ENCODE measurements at places on chromosomes 4 and X.

- DNase-seq: no peak
Measured at GRCh38 chrX:40471965-40472648, 108.7 kb upstream of the ATP6AP2 start.

GRCh38 chr4:19402581-19403065, 849.1 kb upstream of the SLIT2 start:
- no peak for DNase-seq

DNA sequence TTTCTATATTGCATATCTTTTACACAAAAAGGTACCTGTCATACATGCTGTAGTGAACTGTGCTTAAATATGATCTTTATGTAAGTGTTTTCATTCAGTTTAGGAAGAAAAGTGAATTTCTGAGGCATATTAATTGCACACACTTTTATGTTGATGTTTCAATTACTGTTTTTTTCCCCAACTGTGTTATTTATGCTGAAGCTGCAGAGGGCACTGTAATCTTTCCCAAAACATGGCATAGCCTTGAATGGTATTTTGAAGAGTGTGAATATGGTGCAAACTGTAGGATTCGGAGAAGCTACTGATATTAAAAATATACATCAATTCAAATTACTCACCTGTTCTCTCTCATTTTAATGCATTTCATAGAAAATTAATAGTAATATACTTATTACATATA, 6.0 kb upstream of the CENPE start:
- DNase-seq: no peak

DNA sequence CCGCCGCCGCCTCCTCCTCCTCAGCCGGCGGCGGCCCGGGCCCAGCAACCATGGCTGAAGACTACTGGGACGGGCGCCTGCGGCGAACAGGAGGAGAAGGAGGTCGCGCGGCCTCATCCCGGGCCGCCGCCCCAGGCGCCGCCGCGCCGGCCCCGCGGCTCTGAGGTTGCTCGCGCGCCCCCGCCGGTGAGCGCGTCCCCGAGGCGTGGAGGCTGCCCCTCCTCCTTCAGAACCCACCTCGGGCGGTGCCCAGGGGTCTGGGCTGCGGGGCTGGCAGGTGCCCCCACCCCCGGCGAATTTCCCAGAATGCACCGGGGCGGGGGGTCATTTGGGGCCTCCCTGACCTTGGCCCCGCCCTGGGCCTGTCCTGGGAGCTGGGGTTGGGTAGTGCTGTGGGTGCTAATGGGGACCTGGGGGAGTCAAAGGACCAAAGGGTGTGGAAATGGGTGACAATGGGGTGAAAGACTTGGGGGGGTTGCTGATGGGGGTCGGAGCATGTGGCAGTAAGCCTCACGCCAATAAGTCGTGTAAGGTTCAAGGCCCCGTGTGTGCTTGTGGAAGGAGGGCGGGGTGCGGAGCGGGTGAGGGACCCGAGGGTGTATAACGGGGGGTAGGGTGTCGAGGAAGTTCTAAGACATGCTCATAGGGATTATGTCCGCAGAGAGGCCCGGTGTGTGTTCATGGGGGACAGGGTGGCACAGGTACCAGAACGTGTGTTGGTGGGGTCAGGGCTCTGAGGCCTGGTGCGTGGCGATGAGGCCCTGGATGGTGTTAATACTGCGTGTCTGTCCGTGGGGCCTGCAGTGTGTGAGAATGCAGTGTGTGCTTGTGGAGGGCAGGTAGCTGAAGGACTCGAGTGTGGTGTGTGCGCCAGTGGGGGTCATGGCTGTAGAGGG, 687 bp downstream of the CDK16 start:
- DNase-seq: peak; percentile 1

DNA sequence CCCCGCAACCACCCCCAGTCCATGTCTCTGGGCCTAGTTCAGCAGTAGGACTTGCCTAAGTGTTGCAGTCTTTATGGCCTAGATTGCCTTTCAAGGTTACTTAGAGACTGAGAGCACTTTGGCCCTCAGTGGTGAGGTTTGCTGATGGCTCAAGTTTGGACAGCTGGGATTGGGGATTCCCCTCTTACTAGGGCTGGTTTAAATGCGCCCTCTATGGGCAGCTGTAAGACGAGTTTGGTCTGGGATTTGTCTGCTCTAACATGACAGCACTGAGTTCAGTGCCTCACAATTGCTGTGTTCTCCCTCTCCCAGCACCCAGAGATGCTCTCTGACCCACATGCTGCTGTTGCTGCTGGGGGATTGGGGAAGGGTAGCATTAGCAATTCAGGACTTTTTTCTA, 23.1 kb downstream of the DACH2 start:
- DNase-seq: no peak

DNA sequence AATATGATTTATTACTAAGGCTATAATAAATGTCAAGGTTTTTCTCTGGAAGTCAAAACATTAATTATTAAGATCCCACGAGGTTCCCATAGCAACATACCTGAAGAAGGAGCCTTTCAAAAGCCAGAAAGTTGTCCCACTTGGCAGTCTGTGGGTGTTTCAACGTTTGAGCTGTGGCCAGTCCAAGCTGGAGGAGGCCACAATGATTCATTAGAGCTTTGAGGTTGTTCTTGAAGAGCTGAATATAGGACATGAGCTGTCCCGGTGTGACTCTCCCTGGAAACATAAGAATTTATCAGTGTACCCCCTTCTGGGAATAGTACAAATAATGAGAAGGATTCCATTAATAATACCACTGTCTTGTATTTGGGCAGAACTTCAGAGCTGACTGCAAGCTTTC, 92.1 kb downstream of the SCFD2 start:
- no peak for DNase-seq

- DNase-seq: no peak
Measured at GRCh38 chr4:94516067-94516466, 64.3 kb downstream of the PDLIM5 start.

- no peak for DNase-seq
Measured at GRCh38 chr4:138588501-138588900, 346.4 kb upstream of the SLC7A11 start.

- no peak for DNase-seq
Measured at GRCh38 chr4:152115118-152115517, 354.3 kb upstream of the GATB start.

DNA sequence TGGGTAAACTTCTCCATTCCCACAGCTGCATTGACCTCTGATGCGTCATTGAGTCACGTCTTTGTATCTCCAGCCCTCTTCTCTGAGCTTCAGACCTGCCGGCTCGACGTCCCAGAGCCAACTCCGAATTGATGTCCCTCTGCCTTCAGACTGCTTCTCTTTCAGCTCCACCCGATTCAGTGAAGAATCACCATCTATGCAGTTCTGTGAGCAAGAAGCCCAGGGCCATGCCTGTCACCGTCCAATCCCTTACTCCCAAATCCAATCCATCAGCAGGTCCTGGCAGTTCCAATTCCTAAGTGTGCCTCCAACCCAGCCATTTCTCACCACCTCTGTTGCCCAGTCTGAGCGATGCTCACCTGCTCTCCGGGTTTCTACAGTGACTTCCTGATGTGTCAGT, 70.7 kb downstream of the ENPP6 start:
- no peak for DNase-seq

- no peak for DNase-seq
Measured at GRCh38 chrX:140389331-140389730, 115.5 kb downstream of the SOX3 start.

DNA sequence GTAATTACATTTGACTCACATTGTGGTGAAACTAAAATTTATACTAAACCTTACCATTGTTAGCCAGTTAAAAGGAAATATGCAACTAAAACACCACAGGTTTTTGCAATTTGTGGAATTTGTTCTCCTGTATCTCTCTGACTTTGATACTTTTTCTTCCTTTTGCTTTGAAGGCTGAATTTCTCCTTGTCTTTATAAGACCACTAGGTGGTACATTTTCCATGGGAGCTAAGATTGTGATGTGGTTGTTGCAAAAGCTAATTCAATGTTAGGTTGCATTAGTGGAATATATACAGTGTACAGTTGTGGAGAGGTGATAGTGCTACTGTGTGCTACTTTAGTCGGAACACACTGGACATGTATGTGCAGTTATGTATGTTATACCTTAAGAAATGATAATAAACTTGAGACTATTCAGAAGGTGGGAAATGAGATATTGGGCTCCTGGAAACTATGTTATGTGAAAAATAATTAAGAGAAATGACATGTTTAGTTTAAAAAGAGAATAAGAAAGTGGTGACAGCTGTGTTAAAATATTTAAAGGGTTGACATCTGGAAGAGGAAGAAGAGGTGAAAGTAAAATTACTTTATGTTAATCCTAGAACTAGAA, 70.3 kb downstream of the ARL9 start:
- DNase-seq: no peak

DNA sequence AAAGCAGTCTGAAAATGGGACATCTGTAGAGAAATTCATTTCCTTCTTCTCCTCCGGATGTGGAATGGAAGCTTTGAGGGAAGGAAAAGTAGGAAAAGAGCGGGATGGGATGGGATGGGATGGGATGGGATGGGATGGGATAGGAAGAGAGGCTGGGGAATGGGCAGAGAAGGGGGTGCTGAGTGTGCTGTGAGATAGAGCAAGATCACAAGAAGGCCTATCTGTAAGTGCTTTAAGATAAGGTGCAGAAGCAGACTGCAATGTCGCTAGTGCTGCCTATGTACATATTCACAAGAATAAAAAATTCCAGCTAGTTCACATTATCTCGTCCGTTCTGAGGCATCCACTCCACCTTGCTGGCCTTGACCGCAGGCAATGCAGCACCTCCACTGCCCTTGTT, 86.2 kb downstream of the IRF2 start:
- DNase-seq: no peak

- no peak for DNase-seq
Measured at GRCh38 chr4:165288639-165289422, 38.6 kb upstream of the MSMO1 start.

All from activated naive CD8-positive, alpha-beta T cell treated with anti-CD3 and anti-CD28 coated beads, Interleukin-2, amount 50 U/mL, for 16 hours (primary cell).